ENCODE measurements at places on chromosomes 3 and 15.

- no peak for DNase-seq
These were observed 899.8 kb downstream of the ROBO2 start for GRCh38 chr3:77939726-77940125.

DNA sequence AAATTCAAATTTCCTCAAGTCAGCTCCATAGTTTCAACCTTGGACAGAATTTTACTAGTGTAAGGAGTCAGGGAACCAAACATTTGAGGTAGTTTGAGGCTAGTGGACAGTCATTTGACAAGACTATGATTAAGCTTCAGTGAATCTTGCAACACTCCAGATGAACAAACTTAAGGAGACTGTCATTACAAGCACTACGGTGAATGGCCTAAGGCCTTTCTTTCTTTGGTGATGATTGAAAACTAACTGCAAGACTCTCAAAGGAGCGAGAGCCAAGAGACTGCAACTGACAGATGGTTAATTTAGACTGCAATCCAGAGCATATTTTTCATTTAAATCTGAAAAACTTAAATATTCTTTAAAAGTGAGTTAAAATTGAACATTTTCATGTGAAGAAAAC, 272.3 kb upstream of the NECTIN3 start:
- no peak for DNase-seq

DNA sequence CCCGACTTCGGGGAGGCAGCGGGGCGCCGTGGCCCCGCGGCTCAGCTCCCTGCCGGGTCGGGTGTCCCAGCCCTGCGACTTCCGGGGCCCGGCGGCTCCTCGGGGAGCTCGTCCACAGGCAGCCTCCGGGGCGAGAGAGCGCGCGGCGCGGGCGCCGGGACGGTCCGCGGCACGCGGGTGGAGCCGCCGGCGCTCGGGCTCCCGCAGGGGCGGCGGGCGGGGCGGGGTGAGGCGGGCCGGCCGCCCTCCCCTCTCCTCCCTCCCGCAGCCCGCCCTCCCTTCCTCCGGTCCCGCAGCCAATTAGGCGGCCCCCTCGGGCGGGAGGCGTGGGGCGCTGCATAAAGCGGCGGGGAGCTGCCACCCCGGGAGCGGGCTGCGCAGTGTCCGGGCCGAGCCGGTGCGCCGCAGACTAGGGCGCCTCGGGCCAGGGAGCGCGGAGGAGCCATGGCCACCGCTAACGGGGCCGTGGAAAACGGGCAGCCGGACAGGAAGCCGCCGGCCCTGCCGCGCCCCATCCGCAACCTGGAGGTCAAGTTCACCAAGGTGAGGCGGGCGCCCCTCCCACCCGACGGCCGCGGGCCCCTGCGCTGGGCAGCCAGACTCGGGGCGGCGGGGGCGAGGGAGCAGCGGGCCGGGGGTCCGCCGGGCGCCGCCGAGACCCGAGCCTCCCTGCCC, at the start of gene ALDH1A3:
TSS of gene ALDH1A3 (plus strand) at position 368 of the 675 bp plus-strand sequence. CDS start at position 445, 77 bp downstream.
- no peak for DNase-seq

GRCh38 chr3:194884649-194885315, 199.1 kb downstream of the FAM43A start:
- DNase-seq = no peak

DNA sequence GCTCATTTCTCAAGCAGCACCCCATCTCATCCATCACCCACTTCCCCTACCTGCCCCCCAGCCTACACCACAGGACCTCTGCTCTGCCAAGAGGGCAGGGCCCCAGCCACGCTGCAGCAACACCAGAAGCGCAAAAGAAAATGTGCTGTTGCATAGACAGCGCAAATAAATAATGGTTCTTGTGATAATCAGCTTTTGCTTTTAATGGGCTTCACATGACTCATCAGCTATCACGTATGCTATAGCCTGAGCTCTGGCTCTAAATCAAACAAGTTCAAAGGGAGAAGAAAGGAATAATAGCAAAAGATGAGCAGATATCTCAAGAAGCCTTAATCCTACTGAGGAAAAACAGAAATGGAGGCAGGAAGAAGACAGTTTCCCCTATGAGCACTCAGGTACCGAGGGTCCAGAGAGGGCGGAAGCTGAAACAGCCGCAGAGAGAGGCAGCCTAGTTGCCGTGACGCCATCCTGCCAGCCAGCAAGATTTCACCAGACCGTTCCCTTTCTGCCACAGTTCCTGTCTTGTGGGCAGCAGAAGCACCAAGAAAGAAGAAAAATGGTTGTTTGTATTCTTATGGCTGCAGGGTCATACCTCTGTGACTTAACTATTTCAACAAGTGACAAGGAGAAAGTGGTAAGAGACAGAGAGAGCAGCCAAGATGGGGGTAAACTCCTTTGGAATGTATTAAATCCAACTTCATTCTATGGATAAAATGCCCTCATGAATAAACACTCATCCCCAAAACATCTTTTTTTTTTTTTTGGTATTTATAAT, 22.0 kb downstream of the RAB27A start:
- DNase-seq = no peak

DNA sequence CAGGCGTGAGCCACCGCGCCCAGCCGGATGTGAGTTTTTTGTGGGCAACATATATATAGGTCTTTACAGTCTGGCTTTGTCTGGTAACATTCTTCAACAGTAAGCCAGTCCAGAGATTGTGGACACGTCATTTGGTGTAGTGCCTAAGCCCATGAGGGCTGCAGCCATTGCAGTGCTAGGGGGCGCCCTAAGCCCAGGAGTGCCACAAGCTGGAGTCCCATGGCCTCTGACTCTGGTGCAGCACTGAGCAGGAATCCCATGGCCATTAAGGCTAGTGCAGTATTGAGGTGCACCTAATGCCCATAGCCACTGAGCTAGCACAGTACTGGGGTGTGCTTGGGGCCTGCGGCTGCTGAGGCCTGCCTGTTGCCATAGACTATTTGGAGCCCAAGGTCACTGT, 136.4 kb upstream of the NDN start:
- no peak for DNase-seq

DNA sequence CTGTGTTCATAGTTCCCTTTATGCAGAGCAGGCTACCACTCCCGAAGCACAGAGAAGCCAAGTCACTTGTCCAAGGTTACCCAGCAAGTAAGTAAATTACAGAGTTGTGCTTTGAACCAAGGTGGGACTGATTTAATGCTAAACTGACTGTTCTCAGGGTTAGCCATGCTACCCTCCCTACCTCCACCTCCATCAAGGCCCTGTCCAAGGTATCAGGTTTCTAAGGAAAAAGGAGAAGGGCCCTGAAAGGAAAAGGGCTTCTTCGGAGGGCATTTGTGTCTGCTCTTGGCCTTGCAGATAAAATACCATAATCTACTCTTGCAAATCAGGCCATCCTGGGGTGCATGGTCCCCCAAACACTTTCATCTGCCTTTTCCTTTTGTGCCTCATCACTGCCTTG, 288.1 kb upstream of the LRRFIP2 start:
- DNase-seq = no peak

GRCh38 chr3:43319376-43319775, 33.0 kb downstream of the SNRK start:
- DNase-seq = no peak

DNA sequence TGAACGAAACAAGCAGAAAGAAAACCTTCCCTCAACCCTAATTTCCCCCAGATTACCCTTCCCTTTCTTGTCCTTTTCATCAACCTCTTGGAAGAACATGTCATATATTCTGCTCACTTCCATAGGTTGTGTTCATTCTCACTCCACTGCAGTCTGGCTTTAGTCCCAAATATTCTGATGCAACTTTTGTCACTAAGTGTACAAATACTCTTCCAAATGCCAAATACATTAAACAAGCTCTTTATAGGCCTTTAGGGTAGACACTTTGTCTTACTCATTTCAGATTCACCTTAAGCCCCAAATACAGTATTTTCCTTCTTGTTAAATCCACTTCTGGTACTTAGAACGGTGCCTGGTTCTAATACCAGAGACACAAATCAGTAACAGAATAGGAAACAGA, 406.5 kb upstream of the CDIN1 start:
- no peak for DNase-seq

- DNase-seq = no peak
These were observed 27.7 kb upstream of the HHATL start for GRCh38 chr3:42730294-42730693.

DNA sequence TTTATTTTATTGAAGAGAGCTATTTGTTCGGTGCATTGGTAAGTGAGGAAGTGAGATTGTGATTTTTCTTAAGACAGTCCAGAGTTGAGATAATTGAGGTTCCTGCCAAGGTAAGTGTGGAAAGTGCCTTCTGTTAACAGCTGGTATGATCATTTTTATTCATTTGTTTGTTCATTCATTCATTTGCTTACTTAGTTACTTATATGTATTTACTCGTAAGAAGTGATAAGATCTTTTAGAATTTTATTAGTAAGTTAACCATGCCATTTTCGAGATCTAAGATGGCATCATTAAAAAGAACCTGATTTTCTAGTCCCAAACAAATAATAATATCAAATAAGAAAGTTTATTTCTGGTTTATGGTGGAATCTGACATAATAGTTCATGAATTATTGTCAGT, 150.0 kb downstream of the GHSR start:
- DNase-seq = no peak

GRCh38 chr3:139893963-139894642, 40.9 kb upstream of the CLSTN2 start:
- no peak for DNase-seq

DNA sequence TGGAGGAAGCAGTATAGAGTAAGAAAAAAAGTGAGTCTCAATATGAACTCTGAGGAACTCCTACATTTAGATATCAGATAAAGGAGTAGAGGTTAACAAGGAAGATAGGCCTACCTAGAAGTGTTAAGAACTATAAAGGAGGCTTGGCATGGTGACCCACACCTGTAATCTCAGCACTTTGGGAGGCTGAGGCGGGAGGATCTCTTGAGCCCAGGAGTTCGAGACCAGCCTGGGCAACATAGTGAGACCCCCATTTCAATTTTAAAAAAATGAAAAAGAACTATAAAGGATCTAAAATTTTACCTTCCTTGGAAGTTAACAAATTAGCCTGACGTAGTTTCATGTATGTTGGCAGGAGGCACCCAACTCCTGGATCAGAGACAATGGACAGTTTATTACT, 14.5 kb downstream of the IREB2 start:
- DNase-seq = no peak

DNA sequence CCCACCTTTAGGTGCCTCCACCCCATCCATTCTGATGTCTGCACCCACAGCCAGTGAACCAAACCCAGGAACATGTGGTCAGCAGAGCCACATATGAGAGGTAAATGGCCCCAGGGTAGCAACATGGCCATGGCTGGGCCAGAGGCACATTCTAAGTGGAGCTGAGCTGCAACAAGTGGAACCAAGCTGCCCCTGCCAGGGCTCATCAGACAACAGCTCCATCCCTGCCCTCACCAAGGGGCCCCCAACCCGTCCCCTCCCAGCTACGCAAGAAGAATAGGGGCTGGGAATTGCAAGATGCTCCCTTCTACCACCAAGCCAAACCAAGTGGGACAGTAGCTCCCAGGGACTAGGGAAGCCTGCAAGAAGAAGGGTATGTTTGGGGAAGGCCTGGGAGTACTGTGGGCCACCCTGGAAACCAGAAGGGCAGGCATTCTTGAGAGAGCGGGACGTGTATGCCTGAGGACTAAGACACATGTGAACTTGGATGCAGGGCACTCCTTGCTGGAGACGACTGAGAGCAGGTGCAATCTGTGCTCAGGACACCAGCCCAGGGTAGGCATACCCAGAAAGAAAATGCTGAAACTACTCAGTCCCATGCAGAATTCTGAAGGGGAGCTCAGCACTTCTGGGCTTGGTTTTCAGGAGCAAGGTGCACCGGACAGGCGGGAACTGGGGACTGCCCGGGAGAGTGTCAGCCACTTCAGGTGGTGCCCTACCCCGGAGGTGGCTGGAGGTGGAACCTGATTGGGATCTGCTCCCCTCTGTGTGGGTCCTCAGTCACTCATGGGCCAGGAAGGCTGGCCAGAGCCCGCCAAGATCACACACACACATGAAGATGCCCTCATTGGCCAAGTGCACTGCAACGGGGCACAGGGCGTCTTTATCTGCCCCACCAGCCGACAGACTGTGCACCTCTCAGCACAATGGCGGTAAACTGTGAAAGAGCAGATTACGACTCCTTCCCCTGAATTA, 9.5 kb downstream of the MYL3 start:
- DNase-seq = no peak

DNA sequence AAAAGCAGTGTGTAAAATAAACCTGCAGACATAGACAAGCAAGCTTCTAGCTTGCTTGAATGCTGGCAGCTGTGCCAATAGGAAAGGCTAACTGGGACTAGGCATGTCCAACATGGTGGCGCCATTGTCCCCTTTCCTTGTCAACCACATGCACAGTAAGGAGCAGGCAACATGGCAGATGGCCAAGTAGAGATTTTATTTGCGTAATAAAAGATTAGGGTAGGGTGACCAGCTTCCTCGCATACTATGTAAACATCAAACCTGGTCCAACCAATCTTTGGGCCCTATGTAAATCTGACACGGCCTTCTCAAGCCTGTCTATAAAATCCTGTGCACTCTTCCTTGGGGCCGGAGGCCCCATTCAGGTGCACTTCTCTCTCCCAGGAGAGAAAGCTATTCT, 575.4 kb upstream of the GOLIM4 start:
- DNase-seq = no peak

GRCh38 chr15:79035111-79035601, 55.4 kb downstream of the RASGRF1 start:
- no peak for DNase-seq

DNA sequence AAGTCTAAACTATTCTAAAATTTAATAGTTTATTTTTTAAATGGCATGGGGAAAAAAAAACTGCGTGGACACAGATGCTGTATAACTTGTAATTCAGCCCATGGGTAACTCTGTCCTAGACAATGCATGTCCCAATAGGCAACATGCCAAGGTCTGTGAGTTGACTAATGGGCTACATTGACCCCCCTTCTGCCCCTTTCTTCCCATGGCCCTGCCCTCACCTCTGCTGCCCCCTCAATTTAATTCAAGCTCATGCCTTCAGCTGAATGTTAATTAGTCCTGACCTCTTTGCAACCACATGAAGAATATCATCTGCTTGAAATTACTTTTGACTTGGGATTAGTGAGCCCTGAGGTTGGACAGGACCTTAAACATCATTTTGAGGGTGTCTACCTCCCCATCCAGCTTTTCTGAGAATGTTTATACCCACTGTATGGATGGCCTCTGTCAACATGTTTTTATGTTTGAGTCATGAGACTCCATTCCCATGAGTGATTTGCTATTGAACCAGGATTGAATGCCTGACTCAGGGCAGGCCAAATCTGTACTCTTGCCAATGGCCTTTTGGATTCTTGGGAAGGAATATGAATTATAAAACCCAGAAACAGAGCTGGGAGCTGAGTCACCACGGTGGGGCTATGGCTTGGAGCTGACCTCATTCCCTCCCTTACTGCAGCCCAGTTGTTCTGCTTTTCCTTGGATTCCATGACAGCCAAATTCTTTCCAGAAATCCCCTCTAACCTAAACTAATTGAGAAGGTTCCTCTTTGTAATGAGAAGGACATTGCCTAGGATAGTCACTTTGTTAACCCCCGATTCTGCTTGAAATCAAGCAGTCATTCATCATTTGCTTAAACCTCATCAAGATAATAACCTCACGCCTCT, 33.5 kb upstream of the PDE8A start:
- DNase-seq = no peak

GRCh38 chr3:167996514-167996913, 99.2 kb downstream of the GOLIM4 start:
- DNase-seq = no peak

- DNase-seq = peak; percentile 55
These were observed 68.5 kb upstream of the SLC2A2 start for GRCh38 chr3:171095063-171095462.

Data from NCI-H1436 (cell line).